Bronchial epithelial cell (primary cell): ENCODE measurements at places on chromosomes 3 and 15. TPM values are rescaled to one million over a fixed set of nuclear protein-coding genes. Genes with fewer than 3 reads are reported as not detected.

The MESP2 gene
- total RNA-seq: 0.13 and 0.26 TPM in 2 replicates

The ZCWPW2 gene
- 0.38 TPM in 1 of 2 replicates, not detected in the other for total RNA-seq

DNA sequence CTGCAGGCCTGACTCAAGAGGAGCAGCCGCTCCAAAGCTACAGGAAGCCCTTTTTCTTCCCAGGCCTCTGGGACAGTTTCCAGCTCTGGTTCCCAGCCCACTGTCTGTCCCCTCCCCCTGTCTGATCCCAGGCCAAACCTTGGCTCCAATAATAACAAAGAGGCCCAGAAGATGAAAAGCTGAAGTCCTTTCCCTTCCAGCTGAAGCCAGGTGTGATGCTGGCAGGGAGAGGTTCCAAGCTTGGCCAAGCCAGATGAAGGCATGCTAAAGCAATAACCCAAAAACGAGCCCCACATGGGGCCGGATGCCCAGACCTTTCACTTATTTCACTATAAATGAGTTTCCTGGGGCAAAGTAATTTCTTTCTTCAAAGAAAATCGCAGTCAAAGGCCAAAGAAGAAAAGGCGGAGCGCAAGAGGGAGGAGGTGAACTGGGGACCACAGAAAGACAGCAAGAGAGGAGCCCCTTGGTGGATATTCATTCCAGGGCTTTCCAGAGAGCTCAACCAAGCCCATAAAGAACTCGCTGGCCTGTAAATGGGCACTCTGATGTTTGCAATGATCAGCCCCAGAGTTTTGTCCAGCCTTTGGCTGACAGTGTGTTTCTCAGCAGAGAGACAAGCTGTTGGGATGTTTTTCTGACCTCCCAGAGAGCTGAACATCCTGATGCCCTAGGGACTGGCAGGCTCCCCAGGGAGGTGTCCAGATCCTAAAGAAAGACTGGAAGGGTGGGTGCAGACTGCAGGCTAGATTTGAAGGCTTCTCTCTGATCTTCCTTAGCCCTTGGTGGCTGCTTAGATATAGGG lies 157.6 kb downstream of the UACA start:
- no peak for DNase-seq

GRCh38 chr3:57298041-57298440 lies 5.6 kb upstream of the ASB14 start:
- DNase-seq: peak; percentile 90
